Mesothelial cell of epicardium (in vitro differentiated cells): ENCODE measurements at places on chromosomes 2 and 18.

GRCh38 chr2:37887286-37887685 lies 37.8 kb upstream of the RMDN2 start:
- no peak for DNase-seq

- no peak for DNase-seq
Measured at GRCh38 chr18:76488190-76488589, 6.9 kb downstream of the ZNF516 start.

DNA sequence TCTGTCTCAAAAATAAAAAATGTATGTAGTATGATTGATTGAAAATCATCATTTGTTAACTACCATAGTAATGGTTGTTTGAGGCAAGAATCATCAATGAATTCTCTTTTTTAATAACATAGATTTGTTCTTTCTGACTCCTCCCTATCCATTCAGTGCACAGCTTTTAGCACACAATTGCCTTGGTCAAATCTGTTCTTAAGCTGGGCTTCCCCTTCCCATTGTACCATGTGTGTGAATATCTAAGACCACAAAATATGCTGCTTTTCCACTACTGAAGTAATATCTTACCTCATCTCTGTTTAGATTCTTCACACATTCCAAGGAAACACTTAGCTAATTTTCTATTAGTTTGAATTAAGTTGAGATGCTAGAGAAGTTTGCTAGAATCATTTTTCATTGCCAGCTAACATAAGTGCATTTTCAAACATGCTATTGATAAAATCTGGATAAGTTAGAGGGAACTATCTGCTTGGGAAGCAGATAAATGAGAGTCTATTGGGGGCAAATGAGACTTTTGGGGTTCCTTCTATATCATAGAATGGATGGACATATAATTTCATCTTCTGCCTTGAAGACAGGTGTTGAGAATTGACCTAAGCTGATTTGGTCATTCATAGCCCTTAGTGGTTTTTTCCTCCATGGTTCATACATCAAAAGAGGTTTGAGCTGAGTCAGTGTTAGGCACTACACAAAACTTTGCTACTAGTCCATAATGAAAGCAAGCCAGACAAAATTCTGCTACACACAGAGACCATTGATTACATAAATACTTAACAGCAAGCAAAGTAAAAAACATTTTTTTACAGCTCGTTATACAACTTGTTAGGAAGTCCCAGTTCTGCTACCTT lies 231.9 kb downstream of the PLCL1 start:
- no peak for DNase-seq

GRCh38 chr2:108124736-108125495 lies 114.9 kb upstream of the SULT1C3 start:
- DNase-seq = no peak

DNA sequence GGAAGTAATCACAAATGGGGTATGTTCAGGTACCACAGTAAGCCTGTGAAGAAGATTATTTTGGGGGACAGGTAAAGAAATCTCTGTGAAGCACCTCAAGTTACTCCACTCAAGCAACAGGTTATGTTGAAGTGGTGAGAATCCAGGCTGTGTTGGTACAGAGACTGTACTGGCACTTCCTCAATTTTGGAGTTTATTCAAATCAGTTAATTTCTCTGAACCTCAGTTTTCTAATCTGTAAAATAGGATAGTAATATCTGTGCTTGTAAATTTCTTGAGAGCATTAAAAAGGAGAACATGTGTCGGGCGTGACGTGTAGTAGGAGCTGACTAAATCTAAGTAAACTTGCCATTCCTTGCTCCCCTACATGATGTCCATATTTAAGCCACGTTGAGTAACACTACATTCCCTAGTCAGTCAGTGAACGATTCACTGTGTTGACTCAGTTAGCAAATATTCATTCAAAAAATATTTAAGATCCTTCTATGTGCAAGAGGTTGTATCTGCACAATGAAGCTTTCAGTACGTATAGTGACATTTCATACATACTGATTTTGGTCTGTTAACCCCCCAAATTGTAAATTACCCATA lies 504.2 kb downstream of the ZEB2 start:
- no peak for DNase-seq

- DNase-seq = no peak
Measured at GRCh38 chr2:24206242-24206641, 31.4 kb downstream of the FAM228A start.

- DNase-seq = no peak
Measured at GRCh38 chr2:8628866-8629209, 53.0 kb upstream of the ID2 start.

GRCh38 chr2:86393521-86394491 lies 47.4 kb upstream of the KDM3A start:
- DNase-seq = no peak

DNA sequence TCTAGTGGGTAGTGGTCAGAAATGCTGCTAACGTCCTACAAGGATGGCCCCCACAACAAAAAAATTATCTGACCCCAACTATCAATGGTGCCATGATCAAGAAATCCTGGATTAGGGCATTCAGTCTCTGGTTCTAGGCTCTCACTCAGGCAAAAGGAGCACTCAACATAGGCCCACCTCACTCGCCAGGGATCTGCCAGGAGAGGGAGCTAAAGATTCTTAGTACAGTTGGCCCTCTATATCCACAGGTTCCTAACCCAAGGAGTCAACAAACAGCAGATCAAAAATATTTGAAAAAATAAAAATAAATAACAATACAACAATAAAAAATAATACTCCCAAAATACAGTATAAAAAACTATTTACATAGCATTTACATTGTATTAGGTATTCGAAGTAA lies 10.0 kb downstream of the SLC4A5 start:
- no peak for DNase-seq

GRCh38 chr2:178913049-178913441 lies 105.8 kb upstream of the TTN start:
- DNase-seq = no peak

- no peak for DNase-seq
Measured at GRCh38 chr2:527581-527980, 149.6 kb downstream of the TMEM18 start.

DNA sequence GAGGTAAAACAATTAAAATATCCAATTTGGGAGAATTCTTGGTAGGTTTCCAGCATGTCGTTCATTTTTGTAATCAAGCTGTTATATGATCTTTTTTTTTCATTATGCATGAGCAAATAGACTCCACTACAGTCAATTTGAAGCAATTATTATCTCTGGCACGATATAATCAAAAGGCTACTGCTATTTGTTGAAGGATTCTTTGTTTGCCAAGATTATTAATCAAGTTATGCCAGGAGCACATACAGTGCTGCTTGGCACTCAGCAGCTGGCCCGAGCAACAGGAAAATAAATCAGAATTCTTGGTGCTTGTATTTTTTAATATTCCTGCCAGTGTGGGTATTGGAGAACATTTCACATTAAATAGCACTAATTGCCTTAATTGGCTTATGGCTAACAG lies 279.5 kb downstream of the RND3 start:
- no peak for DNase-seq

DNA sequence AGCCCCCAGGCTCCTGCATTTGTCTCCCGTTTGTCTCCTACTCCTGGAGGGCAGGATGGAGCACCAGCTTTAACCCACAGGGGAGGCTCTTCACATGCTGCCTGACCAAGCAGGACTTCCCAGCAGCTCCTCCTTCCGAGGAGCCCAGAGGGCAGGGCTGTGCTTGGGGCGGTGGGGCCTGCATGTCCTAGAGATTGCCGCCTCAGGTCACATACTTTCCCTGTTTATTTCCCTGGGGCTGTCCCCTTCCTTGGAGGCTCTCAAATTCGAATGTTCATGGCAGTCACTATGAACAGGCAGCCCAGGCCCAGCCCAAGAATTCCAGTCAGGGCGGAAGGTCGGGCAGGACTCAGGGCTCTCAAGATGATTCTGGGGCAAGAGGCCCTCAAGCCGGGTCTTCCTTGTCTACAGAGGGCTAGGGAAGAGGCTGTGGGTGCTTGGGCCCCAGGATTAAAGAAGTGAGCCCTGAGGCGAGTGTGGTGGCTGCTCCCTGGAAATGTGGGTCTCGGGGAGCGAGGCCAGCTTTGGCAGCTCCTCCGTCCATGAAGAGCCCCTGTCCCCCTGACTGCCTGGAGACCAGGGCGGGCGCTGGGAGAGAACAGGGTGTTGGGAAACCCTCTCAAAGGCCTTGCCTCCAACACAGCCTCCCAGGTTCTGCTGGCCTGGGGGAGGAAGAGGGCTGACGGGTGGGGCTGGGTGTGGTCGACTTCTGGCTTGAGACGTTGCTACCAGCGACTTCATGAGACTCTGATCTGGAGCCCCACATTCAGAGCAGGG lies 48.9 kb upstream of the HPCAL1 start:
- DNase-seq = no peak

DNA sequence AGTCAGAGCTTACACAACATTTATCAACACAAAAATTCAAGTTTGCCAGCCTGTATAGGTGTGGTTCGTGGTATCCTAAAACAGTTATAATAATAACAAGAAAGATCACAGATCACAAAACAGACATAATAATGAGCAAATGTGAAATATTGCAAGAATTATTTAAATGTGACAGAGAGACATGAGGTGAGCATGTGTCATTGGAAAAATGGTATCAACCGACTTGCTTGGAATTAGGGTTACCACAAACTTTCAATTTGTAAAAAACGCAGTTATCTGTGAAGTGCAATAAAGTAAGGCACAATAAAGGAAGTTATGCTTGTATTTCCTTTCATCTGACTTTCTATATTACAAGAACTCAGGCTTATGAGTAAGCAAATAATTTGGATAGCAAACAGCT lies 116.8 kb downstream of the IKZF2 start:
- DNase-seq = no peak

GRCh38 chr2:233807966-233808935 lies 30.1 kb downstream of the MROH2A start:
- DNase-seq = peak; percentile 21

GRCh38 chr2:164642946-164643555 lies 21.8 kb upstream of the GRB14 start:
- DNase-seq = no peak

DNA sequence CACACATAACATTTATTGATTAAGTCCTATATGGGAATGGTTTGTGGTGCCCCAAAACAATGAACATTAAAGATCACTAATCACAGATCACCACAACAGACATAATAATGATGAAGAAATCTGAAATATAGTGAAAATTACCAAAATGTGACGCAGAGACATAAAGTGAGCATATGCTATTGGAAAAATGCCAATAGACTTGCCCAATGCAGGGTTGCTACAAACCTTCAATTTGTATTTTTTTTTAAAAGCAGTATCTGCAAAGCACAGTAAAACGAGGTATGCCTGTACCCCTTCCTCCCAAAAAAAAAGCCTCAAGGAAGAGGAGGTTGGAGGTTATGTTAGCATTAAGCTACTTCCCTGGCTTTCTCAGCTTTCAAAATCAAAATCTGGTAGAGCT lies 131.1 kb downstream of the RBMS1 start:
- DNase-seq = no peak

DNA sequence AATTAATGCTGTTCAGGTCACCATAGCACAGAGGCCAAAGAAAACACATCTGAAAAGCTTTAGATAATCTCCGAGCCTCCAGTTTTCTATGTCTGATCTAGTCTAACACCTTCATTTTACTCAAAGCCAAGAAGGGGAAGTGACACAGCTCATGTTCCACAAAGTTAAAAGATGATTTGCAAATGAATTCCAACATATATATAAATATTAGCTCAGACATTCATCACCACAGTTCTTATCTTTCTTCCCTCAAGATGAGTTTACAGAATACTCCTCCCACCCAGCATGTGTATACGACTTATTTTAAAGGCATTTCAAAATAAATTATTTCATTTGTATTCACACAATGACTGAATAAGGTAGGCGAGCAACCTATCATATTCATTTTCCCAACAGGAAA lies 82.4 kb downstream of the AAK1 start:
- no peak for DNase-seq

- DNase-seq = no peak
Measured at GRCh38 chr2:171531836-171532450, 9.7 kb downstream of the CYBRD1 start.

GRCh38 chr2:88159955-88160415 lies 10.2 kb upstream of the THNSL2 start:
- DNase-seq = no peak

GRCh38 chr2:233039846-233040530 lies 7.5 kb downstream of the NEU2 start:
- no peak for DNase-seq

- no peak for DNase-seq
Measured at GRCh38 chr2:214856137-214856536, 46.7 kb upstream of the BARD1 start.

GRCh38 chr2:121505986-121506586 lies 24.6 kb upstream of the RNU4ATAC start:
- no peak for DNase-seq

- no peak for DNase-seq
Measured at GRCh38 chr2:173521450-173522192, 166.9 kb downstream of the CDCA7 start.

GRCh38 chr2:100267751-100268150 lies 54.5 kb downstream of the LONRF2 start:
- no peak for DNase-seq

DNA sequence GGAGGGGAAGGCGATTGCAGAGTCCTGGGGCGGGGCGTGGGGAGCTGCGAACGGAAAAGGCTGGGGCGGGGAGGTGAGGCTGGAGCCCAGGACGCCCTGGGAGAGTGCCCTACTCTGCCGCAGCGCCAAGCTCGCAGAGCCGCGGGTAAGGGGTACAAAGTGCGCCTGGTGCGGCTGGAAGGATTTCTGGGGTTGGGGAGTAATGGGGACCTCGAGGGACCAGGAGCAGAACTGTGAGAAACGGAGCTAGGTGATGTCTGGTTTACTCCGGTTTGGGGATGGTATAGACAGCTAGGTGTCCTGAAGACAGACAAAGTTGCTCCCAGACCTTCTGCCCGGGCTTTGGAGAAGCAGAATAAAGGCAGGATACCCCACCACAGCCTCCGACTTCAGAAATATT lies 718 bp upstream of the NXPH2 start:
- DNase-seq = no peak

- no peak for DNase-seq
Measured at GRCh38 chr18:79494936-79495335, 99.2 kb downstream of the NFATC1 start.

- no peak for DNase-seq
Measured at GRCh38 chr18:48445540-48445939, 36.4 kb upstream of the ZBTB7C start.

GRCh38 chr2:178718283-178718682 lies 88.9 kb downstream of the TTN start:
- no peak for DNase-seq

DNA sequence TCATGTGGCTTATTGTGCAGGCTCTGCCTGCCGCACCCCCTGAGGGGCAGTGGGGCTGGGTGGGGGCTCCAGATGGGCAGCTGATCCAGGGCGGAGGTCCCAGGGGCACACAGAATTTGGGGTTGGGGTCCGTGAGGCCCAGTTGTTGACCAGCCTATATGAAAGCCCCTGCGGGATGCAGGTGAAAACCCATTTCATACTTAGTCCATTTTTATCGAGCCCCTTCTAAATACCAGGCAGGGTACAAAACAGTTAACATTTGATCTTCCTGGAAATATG lies 30.6 kb downstream of the MYO7B start:
- DNase-seq = no peak

- no peak for DNase-seq
Measured at GRCh38 chr18:13460946-13461345, 242.4 kb downstream of the LDLRAD4 start.
